ACHN (cell line): ENCODE measurements at places on chromosomes 6 and 20.

DNA sequence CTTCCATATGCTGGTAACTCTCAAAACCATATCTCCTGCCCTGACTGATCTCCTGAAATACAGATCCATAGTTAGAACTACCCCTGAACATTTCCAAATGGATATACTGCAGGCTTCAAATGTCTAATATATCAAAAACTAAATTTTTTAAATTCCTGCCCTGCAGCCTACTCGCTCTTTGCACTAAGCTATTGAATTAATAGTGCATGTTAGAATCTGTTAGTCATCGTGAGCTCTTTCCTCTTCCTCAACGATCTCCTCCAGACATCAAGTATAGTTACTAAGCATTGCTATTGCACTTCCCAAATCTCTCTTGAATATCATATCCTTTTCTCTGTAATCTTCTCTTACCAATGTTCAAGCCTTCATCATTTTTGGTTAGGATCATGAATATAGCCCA is 26.0 kb upstream of the RSPO3 start:
- no peak for DNase-seq

- no peak for DNase-seq
Observed at GRCh38 chr20:9508240-9508661, 6.1 kb upstream of the LAMP5 start.

DNA sequence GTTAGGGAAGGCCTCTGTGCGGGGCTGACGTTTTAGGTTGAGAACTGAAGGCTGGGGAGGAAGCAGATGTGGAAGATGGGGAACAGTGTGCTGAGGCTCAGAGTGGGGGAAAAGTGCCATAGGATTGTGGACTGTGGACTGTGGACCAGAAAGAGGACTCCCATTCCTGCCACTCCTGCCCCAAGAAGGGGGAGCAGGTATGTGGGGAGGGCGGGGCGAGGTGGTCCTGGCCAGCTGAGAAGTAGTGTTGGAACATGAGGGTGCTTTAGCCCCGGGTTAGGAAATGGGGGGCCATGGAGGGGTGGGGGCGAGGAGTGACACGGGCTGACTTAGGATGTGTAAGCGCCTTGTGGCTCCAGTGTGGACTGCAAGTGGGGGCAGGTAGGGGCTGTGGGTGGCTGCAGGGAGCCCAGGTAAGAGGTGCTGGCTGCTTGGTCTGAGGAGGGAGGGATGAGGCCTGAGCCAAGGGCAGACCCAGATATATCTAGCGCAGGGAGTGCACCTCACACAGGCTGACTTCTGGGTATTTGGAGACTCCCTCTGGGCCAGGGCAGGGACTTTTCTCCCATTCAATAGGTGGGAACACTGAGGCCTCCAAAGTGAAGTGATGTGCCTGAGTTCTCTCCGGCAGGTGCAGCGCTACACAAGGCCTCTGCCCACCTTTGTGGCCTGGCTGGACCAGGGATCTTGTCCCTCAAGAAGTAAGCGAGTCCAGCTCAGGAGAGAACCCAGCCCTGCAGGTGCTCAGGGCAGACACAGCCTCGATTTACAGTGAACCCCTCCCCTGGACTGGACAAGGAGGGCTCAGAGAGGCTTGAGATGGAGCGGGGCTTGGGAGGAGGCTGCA is 76.6 kb upstream of the TOX2 start:
- DNase-seq: no peak

- DNase-seq: peak; percentile 11
Observed at GRCh38 chr20:52859156-52859876, 112.8 kb upstream of the TSHZ2 start.

GRCh38 chr20:54132612-54133433 is 41.0 kb downstream of the CYP24A1 start:
- peak; percentile 65 for DNase-seq

- no peak for DNase-seq
Observed at GRCh38 chr20:50278684-50279531, 88.3 kb downstream of the CEBPB start.

GRCh38 chr6:148358196-148358785 is 15.7 kb downstream of the SASH1 start:
- no peak for DNase-seq

DNA sequence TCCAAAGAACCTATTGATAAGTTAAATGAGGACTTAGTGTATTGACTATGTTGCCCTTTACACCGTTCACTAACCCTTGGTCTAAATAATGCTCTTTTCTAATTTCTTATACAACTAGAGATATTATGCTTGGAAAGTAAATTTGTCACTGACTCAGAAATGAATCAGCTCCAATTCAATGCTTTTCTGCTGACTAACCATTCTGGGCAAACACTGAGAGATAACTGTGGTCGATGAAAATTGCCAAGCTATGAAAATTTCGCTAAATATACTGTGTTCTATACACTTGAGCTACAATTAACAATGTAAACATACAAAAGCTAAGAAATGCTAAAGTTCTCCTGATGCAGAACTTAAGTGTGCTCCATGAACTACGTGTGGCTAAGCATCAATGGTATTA is 23.1 kb upstream of the FBXO9 start:
- DNase-seq: peak; percentile 85

DNA sequence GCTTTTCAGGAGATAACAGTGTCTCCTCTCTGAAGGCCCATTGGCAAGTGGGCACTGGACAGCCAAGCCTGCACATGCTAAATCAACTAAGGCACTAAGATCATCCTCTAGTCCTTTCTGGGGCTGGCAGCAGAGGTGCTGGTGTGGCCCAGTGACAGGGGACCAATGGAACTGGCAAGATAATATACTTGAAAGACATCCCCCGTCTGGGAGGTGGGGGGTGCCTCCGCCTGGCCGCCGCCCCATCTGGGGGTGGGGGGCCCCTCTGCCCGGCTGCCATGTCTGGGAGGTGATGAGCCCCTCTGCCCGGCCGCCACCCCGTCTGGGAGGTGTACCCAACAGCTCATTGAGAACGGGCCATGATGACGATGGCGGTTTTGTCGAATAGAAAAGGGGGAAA is 223.3 kb downstream of the UNC5CL start:
- no peak for DNase-seq

GRCh38 chr6:41247288-41247865 is 19.2 kb downstream of the TREML4 start:
- DNase-seq: no peak

- no peak for DNase-seq
Observed at GRCh38 chr20:37395921-37396415, 50.0 kb downstream of the SRC start.

- no peak for DNase-seq
Observed at GRCh38 chr6:120960761-120961160, 373.5 kb downstream of the TBC1D32 start.

DNA sequence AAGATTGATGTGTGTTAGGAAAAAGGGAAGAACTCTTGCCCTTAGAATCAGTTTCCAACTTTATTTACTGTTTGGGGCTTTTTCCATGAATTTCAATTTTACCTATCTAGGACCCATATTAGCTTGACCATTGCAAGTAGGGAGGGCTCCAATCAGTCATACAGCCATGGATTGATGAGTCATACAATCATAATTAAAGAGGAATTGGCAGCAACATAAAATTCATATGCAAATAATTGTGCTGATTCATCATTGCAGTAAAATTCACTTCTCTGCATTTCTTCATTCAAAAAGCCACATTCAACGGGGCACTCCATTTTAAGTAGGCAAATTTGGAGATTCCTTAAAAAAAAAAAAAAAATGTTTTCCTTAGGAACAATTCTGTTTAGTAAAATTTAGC is 1016.4 kb downstream of the KIF16B start:
- DNase-seq: no peak

- DNase-seq: peak; percentile 93
Observed at GRCh38 chr6:35468181-35468979, at the start of gene RPL10A. Gene RPL10A, plus strand, starts transcription at chr6:35468401. Its CDS starts 34 bp downstream, at chr6:35468435.

DNA sequence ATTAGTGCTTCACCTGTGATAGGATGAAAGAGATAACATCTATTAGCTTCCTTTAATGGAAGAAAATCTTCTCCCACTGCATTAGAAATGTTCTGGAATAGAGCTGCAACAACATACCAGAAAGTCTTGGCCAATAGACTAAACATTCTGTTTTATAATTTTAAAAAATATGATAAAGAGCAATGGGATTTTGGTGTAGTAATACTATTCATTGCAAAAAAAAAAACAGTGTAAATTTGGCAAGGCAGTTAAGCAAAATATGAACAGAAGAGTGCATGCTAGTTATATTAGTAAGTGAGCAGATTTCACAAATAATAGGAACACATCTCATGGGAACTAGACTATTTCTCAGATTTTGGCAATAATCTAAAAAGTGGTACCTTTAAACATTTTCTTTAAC is 43.3 kb downstream of the SOX4 start:
- DNase-seq: no peak
